ENCODE measurements at places on chromosomes 3 and 15.

- no peak for DNase-seq
These were observed 24.0 kb upstream of the SRP14 start for GRCh38 chr15:40062816-40063562.

GRCh38 chr3:158728061-158728377 is 4.2 kb downstream of the RARRES1 start:
- no peak for DNase-seq

DNA sequence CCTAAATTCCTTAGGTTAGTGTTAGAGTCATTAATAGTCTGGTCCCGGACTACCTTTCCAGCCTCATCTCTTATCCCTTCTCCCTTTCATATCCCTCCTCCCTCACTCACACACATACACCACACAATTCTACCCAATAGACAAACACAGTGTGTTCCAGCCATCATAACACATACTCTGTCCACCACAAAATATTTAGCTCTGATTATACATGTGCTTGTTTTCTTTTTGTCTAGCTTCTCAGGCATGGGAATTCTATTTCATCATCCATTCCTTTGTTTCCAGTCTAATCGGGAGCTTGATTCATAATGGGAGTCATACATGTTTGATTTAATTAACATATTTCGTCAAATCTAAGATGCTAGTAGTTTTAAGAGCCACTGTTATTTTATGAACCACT is 161.8 kb upstream of the BFSP2 start:
- DNase-seq: no peak

- no peak for DNase-seq
These were observed 50.9 kb downstream of the PRICKLE2 start for GRCh38 chr3:64174328-64174727.

DNA sequence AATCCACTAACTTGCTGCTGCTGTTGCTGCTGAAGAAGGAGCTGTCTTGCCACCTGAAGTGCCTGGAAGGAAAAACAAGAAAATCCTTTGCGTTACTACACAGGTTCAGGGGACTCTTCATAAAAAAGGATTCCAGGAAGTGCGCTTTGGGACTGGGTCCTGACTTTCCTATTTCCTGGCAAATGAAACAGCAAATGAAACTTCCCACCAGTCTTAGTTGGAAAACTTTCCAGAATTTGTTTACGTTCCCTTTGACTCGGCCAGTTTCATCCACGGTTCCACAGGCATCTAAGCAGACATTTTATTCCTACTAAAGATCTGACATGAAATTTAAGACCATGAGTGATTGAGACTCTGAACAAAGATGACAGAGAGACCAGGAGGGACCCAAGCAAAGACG is 471.0 kb downstream of the FOXP1 start:
- no peak for DNase-seq

GRCh38 chr3:5497497-5497896 is 310.0 kb downstream of the EDEM1 start:
- no peak for DNase-seq

DNA sequence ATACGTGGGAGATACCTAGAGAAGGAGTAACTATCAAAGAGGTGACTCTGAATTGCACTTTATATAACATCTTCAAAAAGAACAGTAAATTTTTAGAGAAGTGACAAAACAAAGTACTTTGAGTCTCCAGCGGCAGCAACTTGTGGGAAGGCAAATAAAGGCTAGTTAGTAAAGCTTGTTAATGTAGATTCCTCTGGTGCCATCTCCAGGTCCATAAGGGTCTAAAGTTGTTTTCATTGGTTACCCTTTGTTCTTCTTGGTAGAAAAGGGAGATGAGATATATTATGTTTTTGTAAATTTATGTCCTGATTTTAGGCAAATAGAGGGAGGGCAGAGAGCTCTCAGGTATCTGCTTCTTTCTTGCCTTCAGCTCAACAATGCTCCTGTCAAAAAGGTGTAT is 161.6 kb downstream of the MYRIP start:
- no peak for DNase-seq

DNA sequence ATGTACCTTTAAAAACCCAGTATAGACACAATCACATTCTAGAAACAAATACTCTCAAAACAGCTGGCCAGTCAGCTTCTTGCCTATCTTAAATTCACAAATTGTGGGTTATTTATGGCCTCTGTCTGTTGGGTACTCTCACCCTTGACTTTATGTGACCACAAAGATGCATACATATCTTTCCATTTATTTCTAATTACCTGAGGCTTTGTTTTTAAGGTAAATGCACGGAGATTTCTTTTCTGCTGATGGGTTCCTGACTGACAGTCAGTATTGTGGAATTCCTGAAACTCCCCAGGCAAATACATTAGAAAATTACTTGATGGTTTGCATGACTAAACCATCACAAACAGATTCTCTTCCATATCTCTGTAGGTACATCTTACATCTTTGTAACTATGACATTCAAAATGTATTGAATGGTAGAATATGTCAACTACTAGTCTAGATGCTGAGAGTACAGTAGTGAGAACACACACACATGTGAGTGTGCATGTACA is 107.7 kb downstream of the EDEM1 start:
- no peak for DNase-seq

- no peak for DNase-seq
These were observed 76.4 kb downstream of the UBR1 start for GRCh38 chr15:43029476-43029875.

GRCh38 chr3:157637866-157638265 is 134.7 kb upstream of the VEPH1 start:
- DNase-seq: no peak

DNA sequence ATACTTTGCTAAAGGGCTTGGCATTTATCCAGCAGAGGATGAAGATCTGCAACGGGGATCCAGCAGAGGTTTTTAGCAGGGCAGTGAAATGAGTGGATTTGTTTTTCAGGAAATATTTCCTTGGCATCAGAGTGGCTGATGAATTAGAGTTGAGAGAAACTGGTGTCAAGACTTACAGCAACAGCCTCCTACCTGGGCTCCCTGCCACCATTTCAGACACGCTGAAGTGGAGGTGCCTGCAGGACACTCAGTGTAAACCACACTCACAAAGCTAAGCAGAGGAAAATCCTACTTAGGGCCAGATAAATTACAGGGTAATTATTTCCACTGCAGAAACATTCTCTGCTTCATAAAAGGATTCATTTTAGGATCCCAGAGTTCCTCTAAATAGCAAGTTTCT is 519.7 kb downstream of the FGF12 start:
- no peak for DNase-seq

DNA sequence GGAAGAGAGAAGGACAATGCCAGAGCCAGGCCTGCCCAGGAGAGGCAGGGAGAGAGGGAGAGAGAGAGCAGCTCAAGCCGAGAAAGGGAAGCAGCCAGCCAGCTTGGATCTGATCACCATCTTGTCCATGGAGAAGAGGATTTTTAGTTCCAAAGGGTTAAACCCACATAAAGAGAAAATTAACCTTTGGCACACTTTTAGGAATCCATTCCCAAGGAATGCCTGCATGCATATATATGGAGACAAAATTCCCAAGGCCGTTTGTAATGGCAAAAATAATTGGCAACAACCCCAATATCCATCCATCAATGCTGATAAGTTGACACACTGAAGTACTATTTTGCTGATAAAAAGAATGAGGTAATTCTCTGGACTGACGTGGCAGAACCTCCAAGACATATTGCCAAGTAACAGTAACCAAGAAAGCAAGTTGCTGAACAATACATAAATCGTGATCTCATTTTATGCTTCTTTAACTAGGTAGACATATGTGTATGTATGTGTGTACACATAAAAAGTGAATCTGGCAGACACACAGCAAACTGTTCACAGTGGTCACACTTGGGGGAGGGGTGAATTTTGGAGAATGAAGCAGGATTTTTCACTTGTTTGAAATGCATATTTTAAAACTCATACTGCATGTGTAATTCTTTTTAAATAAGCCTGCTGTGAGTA is 7.5 kb upstream of the STRA6 start:
- no peak for DNase-seq

DNA sequence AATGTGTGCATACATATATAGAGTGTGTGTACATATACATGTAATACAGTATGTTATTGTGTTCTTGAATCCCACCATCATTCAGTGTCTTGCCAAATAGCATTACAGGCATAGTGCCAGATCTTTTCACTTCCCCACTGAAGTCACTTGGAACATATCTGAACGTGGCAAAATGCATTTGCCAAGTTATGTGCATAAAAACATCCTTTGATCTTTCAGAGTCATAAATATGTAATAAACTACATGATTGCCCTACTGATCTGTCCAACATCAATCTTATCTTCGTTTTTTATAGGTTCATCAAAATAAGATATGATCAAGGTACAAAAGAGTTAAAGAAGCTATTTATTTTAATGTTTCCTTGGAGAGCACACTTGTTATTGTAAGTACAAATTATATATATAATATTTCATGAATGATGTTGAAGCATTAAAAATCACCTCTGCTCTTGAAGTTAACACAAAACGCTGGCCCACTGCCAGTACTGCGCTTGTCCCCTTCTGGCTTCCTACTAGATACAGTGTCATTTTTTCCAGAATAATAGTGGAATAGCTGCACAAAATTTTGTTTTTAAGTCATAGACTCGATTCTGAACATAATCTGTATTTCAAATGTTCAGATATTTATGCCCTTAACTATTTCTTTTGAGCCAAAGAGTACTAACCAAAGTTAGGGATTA is 549.5 kb upstream of the ARRDC4 start:
- DNase-seq: no peak

- DNase-seq: no peak
These were observed 36.4 kb downstream of the TAMM41 start for GRCh38 chr3:11810276-11810675.

DNA sequence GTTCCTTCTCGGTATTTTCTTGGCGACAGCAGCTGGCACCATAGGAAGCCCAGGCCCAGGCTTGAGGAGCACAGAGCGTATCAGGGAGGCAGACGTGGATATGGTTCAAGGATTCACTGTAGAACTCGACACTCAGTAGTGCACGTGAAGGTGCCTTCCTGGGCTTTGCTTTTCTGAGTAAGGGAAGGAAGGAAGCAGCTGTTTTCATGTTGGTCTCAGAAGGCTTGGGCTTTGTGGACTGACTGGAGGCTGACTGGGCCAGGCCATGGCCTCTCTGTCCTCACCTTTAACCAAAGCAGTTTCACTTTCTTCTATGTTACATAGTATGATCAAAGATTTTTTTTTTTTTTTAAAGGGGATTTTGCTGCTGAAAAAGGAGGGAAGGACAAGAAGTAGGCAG is 6.9 kb upstream of the GHRL start:
- peak; percentile 27 for DNase-seq

- DNase-seq: no peak
These were observed 126.1 kb upstream of the ALDH1A3 start for GRCh38 chr15:100753503-100753902.

All from activated CD8-positive, alpha-beta T cell treated with anti-CD3 and anti-CD28 coated beads for 36 hours (primary cell).